ENCODE measurements at places on chromosomes 1 and 21.
A peak's percentile ranks its signal among the peaks of the same experiment; 100 is the strongest.

GRCh38 chr1:154749078-154749760 lies 120.9 kb downstream of the KCNN3 start:
- DNase-seq = peak; percentile 33

DNA sequence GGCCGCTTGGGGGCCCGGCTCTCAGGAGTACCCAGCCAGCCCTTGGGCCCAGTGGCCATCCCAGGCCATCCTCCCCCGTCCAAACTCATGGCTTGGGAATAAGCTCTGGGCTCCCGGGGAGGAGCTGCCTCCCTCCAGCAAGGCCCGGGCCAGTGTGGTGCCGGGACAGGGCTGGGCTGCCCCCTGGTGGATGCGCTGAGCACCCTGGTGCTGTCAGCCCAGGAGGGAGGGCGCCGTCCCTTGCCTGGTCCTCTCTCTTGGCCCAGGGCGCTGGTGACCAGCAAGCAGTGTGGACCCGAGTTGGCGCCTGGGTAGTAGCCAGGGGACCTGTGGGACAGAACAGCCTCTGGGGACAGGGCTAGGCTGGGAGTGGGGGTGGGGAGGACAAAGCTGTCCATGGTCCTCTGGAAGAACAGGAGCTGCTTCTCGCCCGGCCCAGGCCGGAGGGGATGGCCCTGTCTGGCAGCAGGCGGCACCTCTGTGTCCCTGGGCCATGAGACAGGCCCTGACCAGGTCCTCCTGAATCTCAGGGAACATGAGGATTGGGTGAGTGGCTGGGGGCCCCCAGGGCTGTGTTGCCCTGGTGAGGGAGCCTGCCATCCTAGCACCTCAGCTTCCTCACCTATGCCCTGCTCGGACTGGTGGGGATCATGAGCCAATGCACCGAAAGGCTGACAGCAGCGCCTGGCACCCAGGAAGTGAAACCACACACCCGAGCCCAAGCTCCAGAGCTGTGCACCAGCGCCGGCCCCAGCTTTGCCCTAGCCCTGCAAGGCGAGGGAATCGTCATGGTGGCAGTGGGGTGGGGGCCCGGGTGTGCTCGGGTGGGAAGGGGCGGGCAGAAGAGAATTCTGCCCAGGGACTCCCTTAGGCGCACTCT lies 9.4 kb downstream of the MORN1 start:
- DNase-seq = peak; percentile 81

DNA sequence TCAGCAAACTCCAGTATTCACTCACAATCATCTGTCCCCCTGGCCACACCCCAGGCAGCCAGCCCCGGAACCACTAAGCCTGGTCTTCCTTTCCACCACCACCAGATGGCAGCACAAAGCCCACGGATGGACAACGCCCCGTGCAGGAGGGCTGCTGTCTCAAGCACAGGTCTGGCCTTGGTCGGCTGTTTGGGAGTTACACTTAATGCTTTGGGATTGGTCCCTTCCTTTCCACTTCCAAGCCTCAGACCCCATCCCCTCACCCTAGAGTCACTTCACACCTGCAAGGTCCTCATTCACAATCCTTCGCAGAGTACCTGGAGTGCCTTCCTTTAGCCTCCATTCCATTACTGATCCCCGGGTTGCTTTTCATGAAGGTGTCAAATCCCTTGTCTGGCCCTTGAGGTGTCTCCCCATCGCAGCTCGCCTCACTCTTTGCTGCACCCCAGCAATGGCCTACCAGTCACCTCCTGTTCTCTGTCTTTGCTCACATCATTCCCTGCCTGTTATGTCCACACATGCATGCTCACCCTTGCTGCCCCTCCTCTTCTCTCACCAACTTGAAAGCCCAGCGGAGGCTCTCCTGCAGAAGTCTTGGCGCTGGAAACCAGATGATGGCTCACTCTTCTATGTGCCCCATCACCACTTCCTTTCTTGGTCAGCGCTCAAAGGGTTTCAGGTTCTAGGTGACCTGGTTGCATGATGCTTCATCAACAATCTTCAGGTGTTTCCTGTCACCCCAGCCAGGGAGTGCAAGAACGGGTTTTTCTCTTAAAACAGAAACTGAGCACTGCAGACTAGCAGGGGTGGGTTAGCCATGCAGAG lies 24.9 kb upstream of the KCNA2 start:
- peak; percentile 90 for DNase-seq

- DNase-seq = no peak
Observed at GRCh38 chr1:5660141-5660935, 331.9 kb downstream of the NPHP4 start.

DNA sequence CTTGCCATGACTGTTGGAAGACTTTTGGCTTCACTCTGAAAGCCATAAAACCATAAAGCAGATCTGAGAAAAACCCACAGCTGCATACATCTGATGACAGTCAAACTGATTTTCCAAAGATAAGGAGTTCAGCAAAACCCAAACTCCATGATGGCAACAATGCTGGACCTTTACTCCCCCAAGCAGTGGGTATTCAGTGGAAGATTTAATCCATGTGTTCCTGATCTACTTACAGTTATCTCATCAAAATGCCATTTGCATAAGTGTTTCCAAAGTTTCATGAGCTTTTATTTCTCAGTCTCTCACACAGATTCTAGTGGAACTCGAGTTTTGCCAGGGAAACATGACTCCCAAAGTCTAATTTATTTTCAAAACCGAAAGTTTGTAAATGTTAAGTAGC lies 184.9 kb downstream of the ZC3H11B start:
- no peak for DNase-seq

- DNase-seq = no peak
Observed at GRCh38 chr1:47351305-47351704, 17.7 kb downstream of the CMPK1 start.

DNA sequence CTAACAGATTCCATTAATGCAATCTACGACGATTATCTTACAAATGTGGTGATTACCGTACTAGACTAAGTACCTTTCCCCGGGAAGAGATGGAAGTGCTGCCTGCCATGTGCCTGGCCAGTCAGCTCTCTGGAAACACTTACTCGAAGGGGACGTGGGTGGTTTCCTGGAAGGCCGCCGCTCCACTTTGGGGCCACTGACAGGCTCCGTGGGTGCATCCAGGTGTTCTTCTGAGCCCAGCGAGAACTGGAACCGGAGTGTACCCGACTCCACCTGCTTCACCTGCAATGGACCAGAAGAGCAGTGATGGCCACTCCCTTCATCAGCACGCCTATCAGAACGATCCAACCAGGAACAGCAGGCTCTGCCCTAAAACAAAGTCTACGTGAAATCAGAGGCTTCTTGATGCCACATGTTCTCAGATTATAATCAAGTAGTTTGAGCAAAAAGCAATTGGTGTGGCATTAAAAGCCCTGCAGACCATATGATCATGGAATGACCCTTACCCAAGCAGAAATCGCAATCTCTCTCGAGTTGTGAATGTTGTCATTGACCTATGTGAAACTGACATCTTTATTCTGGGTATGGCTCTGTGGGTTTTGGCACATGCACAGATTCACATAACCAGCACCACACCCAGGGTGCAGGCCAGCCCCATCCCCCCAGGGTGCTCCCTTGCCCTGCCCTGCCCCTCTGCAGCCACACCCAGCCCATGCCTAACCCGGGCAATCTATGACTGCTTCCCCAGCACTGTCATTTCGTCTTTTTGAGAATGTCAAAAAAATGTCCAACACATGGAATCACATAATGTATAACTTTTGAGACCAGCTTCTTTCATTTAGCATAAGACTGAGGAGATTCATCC lies 64.5 kb downstream of the NPHP4 start:
- no peak for DNase-seq

- DNase-seq = no peak
Observed at GRCh38 chr1:932776-933602, 9.3 kb downstream of the SAMD11 start.

DNA sequence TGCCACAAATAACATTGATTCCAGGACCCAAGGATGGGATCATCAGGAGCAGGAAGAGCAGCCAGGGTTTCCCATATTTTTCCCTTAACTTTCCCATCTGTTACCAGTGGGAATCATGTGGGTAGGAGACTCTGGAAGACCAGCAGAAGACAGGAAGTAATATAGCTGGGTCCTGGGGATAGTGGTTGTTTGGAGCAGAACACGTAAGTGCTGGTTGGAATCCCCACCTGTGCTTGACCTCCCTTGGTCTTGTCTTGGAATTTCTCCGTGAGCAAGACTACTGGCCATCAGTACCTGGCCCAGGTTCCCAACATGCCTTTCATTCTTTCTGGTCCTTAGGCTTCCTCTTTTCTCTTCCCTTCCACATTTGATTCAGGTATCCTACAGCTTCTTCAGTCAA lies 20.9 kb upstream of the SLC27A3 start:
- DNase-seq = no peak

DNA sequence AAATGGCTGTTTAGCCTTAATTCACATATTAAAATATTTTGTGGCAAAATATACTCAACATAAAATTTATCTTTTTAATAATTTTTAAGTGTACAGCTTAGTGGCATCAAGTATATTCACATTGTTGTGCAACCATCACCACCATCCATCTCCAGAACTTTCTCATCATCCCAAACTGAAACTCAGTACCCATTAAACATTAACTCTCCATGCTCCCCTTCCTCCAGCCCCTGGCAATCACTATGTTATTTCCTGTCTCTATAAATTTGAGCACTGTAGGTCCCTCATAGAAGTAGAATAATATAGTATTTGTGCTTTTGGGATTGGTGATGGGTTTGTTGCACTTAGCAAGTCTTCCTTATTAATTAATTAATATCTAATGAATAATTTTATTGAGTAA lies 29.4 kb downstream of the CCN1 start:
- DNase-seq = no peak

DNA sequence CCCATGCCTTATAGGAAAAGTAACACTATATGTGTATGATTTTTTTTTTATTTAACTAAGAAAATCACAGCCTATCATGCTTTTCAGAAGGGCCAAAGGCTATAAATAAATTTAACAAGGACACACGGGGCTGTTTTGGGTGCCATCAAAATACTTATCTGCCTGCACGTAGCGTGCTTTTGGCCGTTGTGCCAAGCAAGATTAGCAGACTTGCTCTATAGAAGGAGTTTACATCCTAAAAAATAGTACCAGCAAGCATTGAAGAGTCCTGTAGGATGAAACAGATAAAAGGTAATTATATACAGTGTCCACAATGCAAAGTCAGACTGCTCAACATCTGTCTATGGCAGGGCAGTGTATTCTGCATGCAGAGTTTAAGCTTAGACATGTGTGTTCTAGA lies 3.7 kb downstream of the OLIG1 start:
- no peak for DNase-seq

- DNase-seq = peak; percentile 70
Observed at GRCh38 chr21:33069994-33070743, at the start of gene OLIG1. Gene OLIG1 (plus strand): TSS chr21:33070141. CDS start chr21:33070247, 106 bp downstream.

DNA sequence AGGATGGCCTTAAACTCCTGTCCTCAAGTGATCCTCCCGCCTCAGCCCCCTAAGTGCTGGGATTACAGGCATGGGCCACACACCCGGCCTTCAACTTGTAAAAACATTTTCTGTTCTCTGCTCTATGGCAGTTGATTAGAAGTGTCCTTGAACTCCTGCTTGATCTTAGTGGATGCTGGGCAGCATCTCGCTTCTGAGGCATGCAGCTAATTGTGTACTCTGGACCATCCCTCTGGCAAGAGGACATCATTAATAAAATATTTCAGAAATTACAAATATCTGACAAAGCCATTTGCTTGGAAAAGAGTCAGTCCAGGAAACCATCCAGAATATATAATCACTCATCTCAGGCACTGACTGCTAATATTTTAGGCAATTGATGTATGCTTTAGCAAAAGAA lies 8.1 kb downstream of the NGF start:
- DNase-seq = no peak

DNA sequence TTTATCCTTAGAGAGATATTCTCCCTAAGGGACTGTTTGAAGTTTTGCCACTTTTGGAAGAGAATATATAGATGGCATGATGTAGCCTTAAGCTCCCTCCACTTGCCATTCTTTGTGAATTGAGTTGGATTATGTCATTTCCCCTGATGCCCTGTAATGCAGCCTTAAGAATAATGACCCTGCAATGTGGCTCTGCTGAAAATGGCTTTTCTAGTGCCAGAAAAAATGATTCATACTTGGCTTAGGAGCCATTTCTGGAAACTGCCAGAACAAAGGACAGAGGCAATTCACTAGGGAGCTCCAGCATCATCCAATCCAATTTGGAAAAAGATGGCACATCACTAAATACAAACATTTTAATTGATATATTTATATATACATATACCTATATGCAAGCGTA lies 265.3 kb downstream of the SPATA17 start:
- no peak for DNase-seq

DNA sequence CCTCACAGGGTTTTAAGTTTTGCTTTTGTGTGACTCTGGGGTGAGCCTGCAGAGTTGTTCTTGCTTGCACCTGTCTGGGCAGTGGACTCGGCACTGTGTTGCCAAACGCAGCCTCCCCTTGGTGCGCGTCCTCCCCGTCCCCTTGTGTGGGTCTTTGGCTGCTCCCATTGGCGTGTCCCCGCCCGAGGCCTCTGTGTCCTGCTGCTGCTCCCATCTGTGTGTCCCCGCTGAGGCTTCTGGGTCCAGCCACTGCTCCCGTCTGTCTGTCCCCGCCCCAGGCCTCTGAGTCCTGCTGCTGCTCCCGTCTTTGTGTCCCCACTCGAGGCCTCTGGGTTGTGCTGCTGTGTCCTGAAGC lies 62.8 kb downstream of the PCNT start:
- no peak for DNase-seq

DNA sequence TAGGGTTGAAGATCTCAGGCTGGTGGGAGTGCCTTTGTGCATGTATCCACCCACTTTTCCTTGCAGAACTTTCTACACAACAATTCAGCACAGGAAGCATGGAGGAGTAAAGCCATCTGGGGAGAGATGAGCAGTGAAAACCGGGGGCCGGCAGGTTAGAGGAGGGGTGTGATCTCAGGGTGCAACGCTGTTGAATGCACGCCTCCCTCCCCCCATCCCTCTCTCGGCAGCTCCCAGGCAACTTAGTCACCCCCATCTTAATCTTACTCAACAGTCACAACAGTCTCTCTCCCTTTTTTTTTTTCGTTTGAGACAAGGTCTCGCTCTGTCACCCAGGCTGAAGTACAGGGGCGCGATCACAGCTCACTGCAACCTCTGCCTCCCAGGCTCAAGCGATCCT lies 16.6 kb upstream of the ABCG1 start:
- DNase-seq = no peak

DNA sequence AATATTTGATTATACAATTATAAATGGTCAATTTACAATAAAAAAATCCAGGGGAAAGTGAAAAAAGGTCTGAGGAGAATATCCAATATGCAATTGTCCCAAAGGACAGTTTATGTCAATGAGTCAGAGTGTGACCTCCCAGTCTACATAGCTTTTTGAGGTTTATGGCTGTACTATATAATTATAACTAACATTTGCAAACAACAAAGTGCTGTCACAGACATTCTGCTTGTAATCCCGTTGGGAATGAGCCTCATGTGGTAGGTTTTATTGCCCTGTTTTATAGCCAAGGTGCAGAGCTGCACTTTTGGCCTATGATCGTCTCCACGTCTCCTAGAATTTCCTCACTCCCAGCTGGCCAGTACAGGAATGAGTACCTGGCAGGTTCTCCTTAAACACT lies 103.8 kb downstream of the ADSS2 start:
- DNase-seq = no peak

DNA sequence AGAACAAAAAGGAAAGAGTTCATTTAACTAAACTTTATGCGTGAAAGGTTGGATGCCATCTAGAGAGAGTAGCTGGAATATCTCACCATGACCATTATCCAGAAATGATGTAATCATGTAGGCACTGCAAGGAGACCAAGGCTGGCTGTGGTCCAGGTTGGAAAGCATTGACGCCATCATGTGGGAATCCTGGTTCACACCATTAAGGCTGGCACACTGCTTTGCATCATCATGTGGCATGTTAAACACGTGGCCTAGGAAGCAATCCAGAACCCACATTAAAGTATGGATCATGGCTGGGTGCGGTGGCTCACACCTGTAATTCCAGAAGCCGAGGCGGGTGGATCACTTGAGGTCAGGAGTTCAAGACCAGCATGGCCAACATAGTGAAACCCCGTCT lies 4.3 kb downstream of the ADAMTS1 start:
- DNase-seq = no peak
